T-helper 9 cell (primary cell): ENCODE measurements at places on chromosomes 12 and 14.

GRCh38 chr12:107492393-107493134, 193.0 kb upstream of the PWP1 start:
- no peak for DNase-seq

GRCh38 chr14:38226366-38226765, 18.7 kb downstream of the SSTR1 start:
- DNase-seq: no peak

- DNase-seq: no peak
Observed at GRCh38 chr14:100084591-100084990, 19.4 kb downstream of the EVL start.

DNA sequence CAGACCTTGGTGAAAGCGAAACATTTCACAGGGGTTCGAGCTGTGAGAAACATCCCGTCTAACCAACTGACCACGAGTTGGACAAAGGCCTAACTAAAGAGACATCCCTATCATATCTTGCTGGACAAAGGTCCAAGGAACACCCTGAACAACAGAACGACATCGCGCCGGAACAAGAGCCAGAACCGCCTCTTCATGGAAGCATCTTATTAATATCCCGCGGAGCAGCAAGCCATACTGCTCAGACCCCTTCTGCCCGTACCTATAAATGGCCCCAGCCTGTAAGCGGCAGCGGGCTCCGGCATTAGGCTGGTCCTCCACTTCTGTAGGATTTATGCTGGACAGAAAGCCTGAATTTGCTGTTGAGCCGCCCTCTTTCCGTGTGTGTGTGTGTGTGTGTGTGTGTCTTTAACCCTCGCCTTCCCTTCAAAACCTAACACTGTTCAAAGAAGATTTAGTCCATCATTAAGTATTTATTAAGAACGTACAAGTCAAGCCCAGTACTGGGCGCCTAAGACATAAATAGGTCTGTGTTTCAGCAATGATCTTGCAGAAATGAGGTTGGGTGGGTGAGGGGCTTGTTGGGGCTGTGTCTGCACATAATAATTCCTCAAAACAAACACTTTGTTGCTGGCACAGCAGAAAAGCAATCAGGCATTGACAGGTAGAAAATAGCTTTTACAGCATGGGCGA, 1.9 kb downstream of the SLC6A15 start:
- DNase-seq: no peak

DNA sequence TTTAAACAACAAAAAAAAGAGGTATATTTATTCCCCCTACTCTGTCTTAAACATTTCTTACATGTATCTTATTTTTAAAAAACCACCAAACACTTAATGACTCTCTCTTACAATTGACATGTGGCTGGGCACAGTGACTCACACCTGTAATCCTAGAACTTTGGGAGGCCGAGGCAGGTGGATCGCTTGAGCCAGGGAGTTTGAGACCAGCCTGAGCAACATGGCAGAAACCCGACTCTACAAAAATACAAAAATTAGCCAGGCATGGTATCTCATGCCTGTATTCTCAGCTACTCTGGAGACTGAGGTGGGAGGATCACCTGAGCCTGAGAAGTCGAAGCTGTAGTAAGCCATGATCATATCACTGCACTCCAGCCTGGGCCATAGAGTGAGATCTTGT, 16.0 kb downstream of the SLC41A2 start:
- no peak for DNase-seq

GRCh38 chr12:95184121-95184520, 33.1 kb downstream of the FGD6 start:
- DNase-seq: no peak

DNA sequence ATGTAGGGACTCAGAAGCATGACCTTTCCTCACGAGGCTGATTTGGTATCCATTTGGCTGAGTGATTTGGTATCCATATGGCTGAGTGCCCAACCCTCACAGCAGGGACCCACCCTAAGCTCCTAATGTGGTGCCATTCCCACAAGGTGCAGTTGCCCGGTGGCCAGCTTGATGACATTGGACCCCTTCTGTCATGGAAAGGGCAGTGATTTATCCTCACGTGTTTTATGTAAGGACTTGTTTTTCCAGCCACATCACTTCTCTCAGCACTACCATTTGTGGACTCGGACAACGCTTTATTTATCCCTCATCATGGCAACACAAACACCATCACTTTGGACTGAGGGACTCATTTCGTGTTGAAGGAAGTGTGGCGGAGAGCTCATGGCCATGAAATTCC, 8.5 kb upstream of the CDC42BPB start:
- no peak for DNase-seq

GRCh38 chr12:41992022-41992421, 152.7 kb downstream of the GXYLT1 start:
- DNase-seq: no peak

GRCh38 chr14:75752907-75753594, 92.0 kb downstream of the TTLL5 start:
- no peak for DNase-seq

DNA sequence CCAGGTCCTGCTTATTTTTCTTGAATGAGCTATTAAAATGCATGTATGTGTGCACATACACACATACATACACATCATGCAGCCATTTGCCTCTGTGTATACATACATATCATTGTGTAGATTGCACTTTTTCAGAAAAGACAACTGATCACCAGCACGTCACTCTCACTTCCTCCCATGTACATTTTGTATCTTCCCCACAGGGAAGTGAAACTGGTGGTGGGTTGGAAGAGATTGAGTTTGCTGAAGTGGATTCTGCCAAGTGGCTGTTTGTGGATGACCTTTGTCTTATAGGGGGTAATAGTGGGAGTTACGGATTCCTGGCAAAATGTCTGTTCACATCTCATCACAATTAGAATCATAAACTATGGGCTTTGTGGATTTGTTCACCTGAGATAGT, 448.6 kb downstream of the RAD51B start:
- DNase-seq: no peak

- DNase-seq: no peak
Observed at GRCh38 chr12:57046947-57047890, 2.7 kb downstream of the MYO1A start.

GRCh38 chr14:53336729-53337128, 183.6 kb upstream of the DDHD1 start:
- no peak for DNase-seq

DNA sequence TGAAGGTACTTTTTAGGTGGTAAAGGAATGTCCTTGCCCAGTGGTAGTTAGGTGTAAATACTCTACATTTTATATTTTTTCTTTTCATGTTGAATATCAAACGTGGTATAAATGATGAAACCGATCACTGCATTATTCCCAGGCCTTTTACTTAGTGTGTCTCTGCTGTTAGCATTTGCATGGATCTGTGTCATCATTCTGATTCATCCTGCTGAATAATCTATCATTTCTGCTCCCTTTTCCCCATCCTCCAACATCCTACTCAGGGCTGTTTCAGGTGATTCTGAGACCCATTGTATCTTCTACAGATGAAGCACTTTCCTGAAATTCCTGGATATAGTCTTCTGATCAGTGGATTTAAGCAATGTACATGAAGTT, 61.0 kb upstream of the PTHLH start:
- DNase-seq: no peak

- no peak for DNase-seq
Observed at GRCh38 chr12:23949348-23950209, at the start of gene SOX5. Gene SOX5 (minus strand): TSS chr12:23949670. CDS start chr12:23949601, 69 bp downstream.

- DNase-seq: no peak
Observed at GRCh38 chr12:101908395-101908794, 31.0 kb downstream of the DRAM1 start.

GRCh38 chr12:122244565-122245371, 18.9 kb upstream of the DIABLO start:
- DNase-seq: no peak

GRCh38 chr12:32801269-32801980, 45.7 kb upstream of the YARS2 start:
- DNase-seq: no peak

- DNase-seq: no peak
Observed at GRCh38 chr12:80107221-80107620, 7.9 kb downstream of the OTOGL start.

DNA sequence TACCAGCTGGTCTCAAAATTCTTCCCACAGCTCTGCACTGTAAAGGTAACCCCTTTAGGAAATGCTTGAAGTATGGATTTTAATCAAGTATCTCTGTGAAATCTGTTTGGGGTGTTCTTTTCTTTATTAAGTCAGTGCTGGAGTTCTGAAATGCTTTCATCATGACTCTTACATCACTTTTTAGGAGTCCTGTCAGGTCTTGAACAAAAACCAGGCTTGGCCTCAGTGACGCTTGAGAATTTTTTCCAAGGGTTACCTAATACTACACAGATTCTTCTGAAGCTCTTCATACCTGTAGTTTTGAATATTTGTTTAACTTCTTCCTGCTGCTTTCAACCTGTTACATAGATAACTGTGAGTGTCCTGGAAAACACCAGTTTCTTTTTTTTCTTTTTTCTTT, 47.0 kb upstream of the KCNH3 start:
- no peak for DNase-seq

DNA sequence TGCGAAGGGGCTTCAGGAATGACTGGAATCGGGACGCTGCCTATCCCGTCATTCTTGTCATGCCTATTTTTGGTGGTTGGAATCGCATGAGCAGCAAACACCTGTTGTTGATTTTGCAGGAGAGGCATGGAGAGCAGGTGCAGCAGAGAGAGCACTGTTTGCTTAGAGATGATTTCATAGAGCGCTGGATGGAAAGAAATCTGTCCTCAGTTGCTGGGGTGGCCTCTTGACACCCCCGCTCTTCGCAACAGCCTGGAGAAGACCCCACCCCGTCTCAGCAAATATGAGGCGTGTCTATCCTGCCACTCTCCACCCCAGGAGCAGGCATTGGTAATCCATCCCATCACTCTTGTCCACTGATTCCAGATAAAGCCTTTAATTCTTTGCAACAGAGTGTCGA, 19.3 kb upstream of the NCOR2 start:
- no peak for DNase-seq

DNA sequence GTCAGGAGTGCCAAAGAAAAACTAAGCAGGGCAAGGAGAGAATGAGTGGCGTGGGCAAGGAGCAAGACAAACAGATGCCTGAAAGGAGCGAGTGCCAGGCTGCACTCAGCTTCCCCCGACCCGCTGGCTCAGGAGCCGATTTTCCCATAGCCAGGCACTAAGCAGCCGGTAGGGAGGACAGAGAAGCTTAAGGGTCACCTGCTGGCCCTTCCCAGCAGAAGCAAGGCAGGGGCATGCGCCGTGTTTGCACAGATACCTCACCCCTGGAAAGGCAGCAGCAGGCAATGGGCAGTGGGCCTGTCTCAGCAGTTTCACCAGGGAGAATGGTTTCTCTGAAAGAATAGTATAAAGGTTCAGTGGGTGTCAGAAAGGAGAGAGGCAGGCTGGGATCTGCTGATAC, 104.9 kb upstream of the FKBP4 start:
- no peak for DNase-seq

GRCh38 chr14:56243110-56243509, 124.9 kb downstream of the PELI2 start:
- no peak for DNase-seq

- DNase-seq: no peak
Observed at GRCh38 chr14:99690636-99691035, 6.5 kb downstream of the CYP46A1 start.

DNA sequence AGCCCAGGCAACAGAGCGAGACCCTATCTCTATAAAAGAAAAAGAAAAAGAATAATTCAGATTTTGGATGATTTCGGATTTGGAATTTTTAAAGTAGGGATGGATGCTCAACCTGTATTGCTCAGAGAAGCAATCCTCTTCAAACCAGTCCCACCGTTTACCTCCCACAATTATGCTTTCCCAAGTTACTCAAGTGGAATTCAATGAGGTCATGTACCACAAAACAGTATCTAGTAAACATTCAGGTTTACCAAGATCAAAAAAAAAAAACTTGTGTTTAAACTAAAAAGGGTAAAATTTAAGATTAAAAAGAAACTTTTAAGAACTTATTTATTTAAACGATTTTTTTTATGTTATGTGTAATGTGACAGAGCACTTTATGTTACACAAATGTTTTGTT, 2.5 kb downstream of the KDM5A start:
- no peak for DNase-seq

DNA sequence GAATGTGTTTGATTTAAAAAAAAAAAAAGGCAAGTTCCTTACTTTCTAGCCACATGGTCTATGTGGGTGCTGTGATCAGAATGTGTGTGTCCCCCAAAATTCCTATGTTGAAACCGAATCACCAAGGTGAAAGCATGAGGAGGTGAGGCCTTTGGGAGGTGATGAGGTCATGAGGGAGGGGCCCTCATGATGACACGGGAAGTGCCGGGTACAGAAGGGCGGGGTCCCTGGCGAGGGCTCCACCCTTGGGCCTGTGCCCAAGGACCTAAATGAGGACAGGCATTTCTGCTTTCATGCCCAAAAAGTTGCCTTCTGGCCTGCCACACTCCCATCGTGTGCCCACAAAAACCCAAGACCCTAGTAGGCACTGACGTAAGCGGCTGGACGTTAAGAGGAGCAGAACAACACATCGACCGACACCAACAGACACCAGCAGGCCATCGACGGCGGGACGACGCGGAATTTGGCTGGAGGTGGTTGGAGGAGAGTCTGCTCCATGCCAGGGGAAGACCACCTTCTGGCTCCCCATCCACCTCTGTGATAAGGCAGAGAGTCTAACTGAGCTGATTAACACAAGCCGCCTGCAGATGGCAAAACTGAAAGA, 211.8 kb downstream of the FOXN3 start:
- DNase-seq: no peak

DNA sequence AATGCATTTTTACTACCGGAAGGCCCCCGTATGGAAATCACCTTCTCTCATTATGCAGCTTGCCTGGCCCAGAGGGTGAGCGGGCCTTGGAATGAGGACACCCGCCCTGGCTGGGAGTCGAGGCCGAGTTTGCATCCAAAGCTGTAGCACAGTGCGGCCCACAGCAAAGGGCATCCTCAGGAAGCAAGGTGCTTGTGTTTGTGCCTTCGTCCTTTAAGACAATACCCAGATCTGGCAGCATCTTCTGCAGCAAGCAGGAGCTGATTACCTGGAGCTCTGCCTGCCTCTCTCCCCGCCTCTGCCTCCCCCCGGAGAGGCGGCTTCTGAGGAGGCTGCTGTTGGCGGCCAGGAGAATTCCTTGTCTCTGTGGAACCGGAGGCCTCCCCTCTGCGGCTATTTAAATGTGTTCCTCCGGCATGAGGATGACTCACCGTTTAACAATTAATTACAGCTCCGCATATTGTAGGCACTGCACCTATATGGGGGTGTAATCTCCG, 145.3 kb downstream of the CACNA1C start:
- DNase-seq: no peak

GRCh38 chr12:129844662-129845220, 59.1 kb downstream of the TMEM132D start:
- DNase-seq: no peak

- no peak for DNase-seq
Observed at GRCh38 chr12:132847363-132848356, 19.0 kb upstream of the GOLGA3 start.

GRCh38 chr14:54852215-54852614, 50.4 kb downstream of the GCH1 start:
- no peak for DNase-seq

GRCh38 chr12:130832561-130833209, 6.4 kb downstream of the STX2 start:
- no peak for DNase-seq

DNA sequence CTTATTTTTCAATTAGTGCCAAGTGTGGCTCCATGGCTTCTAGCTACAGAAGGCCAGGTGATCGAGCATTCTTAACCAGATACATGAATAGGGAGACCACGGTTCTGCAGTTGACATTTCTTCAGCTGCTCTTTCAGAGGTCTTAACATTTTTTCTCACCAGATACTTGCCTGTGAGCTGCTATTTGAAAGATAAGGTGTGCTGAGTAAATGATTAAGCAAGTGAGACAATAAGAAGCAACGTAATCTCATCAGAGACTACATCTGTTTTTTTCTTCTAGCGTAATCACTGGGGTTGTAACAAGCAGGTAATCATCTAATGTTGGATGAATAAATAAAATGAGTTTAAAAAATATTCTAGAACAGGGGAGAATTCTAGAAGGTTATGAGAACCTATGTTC, 912.9 kb downstream of the DIO2 start:
- no peak for DNase-seq
